ENCODE measurements at places on chromosomes 3 and 15.

DNA sequence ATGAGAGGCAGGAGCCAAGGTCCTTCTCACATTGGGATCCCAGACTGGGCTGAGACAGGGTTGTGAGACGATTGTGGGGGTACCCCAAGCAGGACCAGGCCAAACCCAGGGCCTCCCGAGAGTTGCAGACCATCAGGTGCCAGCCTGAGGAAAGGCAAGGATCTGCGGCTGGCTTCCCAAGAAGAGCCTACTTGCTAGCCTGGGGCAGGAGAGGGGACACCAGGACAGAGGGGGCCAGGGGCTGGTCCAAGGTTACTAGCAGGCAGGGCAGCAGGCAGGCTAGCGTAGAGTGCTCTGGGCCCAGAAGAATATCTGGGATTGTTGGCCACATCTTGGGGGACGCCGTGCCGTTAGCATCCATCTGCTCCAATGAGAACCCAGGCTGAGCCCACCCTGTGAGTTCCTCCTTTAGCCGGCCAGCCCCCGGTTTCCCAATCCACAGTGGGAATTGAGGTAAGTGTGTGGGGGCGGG, 546 bp downstream of the CISH start:
- DNase-seq = no peak

- DNase-seq = no peak
Measured at GRCh38 chr3:178147001-178147400, 389.2 kb upstream of the KCNMB2 start.

DNA sequence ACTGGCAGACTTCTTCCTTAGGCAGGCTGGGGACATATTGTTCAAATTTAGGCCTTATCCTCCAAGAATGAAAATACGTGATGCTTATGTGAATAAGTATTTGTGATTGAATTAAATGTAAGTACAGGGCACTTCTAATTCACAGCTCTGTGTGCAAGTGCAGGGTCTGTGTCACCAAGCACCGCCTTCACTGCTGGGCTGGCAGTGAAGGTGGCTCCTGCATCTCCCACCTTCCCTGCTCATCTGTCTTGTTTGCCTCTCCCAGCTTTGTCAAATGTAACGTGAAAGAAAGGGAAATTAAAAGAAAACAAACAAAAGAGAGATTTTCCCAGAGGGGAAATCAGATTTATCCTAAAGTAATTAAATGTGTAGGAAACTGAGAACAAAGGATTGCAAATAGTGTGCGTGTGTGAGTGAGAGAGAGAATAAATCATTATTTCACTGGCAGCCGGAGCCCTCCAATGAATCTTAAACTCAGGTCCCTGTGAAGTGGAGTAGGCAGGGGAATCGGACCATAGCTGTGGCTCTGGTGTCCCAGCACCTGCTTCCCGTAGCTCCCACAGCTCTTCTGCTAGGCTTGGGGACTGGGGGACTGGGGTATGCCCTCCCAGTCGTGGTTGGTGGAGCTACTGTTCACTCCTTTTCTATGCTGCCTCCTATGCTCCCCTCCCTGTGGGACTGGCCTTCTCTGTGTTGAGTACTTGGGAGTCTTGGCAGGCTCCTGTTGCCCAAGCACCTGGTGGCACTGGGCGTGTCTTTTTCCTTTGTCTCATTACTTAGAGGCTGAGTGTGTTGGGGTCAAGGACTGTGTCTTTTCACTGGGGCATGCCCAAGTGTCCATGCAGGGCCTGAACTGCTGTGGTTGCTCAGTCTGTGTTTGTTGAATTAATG, 222.2 kb downstream of the EPHB1 start:
- DNase-seq = no peak

DNA sequence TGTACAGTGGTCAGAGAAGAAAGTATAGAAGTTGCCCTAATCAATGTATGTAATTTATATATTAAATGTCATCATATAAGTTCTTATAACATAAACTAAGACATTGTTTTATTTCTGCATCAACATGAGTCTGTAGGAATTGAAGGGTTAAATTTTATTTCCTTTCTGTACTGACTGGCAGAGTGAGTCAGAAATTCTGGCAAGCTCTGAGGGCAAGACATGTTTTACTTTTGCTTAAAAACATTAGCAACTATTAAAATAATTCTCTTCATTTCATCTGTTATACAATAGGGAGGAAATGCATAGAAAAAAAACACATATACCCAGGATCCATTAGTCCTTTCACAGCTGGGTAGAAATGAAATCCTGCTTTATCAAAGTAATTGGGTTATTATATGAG, 171.4 kb upstream of the ALCAM start:
- no peak for DNase-seq

- no peak for DNase-seq
Measured at GRCh38 chr15:94576889-94577533, 345.6 kb downstream of the MCTP2 start.

- DNase-seq = peak; percentile 57
Measured at GRCh38 chr3:33277193-33277882, at the start of gene FBXL2. Gene FBXL2 (plus strand): TSS chr3:33277442. CDS start chr3:33277513, 71 bp downstream.

DNA sequence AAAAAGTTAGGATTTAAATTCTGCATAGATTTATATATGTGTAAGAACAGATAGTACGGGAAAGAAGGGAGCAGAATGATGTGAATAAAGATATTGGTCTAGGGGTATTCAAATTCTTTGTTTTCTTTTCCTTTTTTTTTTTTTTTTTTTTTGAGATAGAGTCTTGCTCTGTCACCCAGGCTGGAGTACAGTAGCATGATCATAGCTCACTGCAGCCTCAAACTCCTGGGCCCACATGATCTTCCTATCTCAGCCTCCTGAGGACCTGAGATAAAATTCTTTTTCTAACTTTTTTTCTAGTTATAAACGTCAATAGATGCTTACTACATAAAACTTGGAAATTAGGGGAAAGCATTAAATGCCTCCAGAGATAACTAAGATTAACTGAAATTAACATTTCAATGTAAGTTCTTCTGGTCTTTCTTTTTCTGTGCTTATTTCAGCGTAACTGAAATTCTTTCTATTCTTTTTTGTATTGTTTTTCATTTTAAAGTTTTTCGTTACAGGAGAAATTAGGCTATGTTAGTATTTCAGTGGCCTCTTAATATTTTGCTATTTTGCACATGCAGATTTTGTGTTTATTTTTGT, 29.2 kb downstream of the UBE2Q2 start:
- DNase-seq = no peak

GRCh38 chr3:45781841-45782240, 14.5 kb downstream of the SLC6A20 start:
- no peak for DNase-seq

- no peak for DNase-seq
Measured at GRCh38 chr15:93235926-93236780, 147.1 kb upstream of the RGMA start.

GRCh38 chr3:55271549-55271948, 215.6 kb downstream of the WNT5A start:
- no peak for DNase-seq

DNA sequence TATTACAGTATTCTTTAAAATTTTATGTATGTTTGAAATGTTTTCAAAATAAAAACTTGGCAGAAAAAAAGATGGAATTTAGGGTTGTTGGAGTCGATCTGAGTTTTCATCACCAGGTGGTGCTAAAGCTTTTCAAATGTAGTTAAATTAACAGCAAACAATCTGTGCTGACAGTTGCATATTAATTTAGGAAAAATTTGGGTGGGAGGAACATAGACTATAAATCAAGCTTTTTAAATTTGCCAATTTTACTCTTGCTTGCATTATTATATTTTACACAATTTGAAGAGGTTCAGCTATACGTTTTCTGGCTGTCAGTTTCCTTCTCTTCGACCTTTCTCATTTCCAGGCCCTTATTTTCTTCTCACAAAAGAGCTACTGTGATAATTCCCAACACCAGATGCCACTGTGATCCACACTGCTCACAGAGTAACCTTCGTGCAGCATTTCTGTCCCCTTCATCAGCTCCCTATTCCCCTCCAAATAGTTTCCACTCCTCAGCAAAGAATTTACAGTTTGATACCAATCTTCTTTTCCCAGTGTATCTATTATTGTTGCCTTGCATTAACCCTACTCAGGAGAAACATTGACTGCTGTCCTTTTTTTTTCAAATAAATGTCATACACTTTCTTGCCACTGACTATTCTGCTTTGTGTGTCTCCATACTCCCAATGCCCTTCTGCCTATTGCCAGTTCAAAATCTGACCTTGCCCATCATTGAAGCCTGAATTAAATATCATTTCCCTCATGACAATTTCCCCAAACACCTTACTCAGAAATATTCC, 53.4 kb upstream of the EIF5A2 start:
- peak; percentile 28 for DNase-seq

GRCh38 chr3:20574746-20575145, 388.7 kb upstream of the SGO1 start:
- DNase-seq = no peak

DNA sequence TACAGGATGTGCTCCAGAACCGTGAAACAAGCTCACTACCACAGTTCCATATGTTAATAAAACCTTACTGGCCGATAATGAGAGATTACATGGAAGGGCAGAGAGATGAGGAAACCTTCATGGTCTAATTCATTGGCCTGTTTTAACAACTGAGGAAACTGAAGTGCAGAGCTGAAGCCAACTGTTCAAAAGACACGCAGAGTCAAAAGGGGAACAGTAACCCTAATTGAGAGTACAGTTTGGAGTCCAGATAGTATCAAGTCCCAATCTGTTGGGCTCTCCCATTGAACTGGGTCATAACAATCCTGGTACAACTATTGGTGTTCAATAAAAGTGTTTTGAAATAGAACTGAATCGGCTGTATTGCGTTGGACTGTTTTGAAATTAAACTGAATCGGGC, 69.6 kb downstream of the SLC12A8 start:
- no peak for DNase-seq

DNA sequence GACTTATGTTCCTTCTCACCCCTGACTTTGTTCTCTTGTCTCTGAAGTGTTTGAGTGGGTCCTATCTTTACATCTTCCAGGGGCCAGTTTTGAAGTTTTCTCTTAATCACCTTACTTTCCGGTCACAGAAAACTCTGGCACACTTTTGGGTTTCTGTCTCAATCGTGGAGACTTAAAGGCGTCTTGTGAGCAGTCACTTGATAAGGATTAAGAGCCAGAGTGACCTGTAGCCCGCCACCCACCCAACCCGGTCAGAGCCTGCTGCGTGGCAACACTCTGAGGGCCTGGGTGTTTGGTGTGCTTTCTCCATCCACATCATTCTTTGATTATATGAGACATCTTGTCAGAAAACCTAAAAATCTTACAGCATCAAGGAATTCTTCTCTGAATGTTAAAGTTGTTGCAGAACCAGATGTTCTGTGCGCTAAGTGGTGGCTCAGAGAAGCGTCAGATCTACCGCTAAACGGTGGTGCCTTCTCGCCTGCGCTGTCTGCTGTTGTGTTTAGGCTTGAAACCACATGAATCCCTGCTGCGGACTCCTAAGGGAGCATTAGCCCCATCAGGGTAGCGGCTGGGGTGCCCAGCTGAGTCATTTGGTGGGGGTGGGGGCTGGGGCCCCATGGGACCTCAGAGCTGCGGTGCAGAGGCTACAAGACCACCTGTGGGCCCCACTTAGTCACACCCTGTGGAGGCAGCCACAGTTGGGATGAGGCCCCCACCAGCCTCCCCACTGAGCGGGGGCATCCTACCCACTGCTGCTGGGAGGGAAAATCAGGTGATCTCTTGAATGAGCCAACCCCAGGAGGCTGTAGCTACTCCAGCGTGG, 158.7 kb upstream of the BHLHE40 start:
- no peak for DNase-seq

DNA sequence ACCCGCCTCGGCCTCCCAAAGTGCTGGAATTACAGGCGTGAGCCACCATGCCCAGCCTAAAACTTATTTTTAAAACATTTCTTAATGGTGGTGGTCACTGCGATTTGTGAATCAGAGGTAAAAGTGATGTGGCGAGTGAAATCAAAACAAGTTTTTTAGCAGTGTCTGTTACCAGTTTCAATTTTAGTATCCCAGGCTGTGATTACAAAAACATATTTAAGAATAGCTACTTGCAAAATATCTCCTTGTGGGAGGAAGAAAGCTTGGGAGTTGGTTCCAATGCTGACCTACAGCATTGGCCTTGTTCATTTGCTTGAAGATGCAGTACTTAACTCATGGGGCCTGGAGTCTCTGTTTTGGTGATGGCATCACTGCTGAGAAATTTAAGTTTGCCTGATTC, 4.5 kb downstream of the RAB7A start:
- DNase-seq = no peak

GRCh38 chr3:157040456-157040855, 119.5 kb downstream of the CCNL1 start:
- DNase-seq = peak; percentile 6

- DNase-seq = no peak
Measured at GRCh38 chr3:8103954-8104353, 397.7 kb upstream of the LMCD1 start.

GRCh38 chr3:62574266-62574898, 201.0 kb upstream of the FEZF2 start:
- DNase-seq = no peak

DNA sequence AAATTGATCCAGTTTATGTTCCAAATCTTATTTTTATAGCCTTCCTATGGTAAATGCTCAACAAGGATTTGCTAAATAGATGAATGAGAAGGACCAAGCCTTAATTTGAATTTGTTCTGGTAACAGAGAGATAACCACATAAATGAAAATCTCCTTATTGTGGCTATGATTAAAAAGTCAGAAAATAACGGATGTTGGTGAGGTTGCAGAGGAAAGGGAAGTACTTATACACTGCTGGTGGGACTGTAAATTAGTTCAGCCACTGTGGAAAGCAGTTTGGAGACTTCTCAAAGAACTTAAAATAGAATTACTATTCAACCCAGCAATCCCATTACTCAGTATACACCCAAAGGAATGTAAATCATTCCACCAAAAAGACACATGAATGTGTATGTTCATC, 26.2 kb downstream of the AAGAB start:
- DNase-seq = no peak

Measured in hindlimb muscle (tissue), 1 donor.